GM12864 (cell line): ENCODE measurements at places on chromosomes 7 and 10.
A peak's percentile ranks its signal among the peaks of the same experiment; 100 is the strongest.

DNA sequence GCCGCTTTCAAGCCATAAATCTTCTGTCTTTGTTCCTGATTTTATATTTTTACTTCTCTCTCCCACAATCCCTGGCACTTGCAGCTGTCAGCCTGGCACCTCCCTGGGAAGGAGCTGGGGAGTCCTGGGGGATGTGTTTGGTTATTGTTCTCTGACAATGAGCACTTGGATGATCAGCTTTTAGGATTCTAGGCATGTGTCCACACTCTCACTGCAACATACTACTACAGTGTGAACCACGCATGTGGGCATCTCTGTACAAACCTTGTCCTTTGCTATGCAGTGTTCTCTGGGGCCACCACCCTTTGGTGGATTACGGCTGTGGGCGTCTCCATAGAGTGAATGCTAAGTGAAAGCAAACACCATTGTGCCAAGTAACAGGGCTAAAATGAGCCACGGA lies 168.4 kb upstream of the KMT2E start:
- no peak for DNase-seq

DNA sequence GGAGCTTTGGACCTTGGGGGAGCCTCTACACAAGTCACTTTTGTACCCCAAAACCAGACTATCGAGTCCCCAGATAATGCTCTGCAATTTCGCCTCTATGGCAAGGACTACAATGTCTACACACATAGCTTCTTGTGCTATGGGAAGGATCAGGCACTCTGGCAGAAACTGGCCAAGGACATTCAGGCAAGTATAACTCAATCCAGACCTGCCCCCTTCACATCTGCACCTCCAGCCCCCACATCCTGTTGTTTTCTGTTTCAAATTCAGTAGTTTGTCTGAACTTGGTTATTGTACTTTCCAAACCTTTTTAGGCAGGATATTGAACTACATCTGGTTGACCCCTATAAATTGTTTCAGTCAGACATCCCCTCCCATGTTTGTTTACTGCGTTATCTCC lies 62.4 kb upstream of the CC2D2B start:
- no peak for DNase-seq

DNA sequence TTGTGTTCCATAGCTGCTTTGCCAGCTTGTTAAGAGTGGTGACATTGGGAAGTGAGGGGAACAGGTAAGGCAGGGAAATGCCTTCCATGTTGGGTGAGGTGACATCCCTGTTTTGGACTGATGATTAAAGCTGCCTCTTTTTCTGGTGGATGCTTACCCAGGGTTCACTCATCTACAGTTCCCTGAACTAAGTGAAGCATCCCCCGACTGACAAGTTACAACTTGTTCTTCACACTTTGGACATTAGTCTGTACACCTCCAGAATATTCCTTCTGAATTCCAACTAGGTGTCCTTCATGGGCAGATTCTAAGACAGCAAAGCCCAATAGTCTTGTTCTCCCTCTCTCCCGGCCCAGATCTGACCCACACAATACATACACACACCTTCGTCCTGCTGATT lies 63.4 kb downstream of the HDAC9 start:
- DNase-seq: no peak

GRCh38 chr10:68406111-68406814 lies 814 bp downstream of the RUFY2 start:
- no peak for DNase-seq

- DNase-seq: peak; percentile 34
Observed at GRCh38 chr10:14740684-14741247, 33.9 kb downstream of the FAM107B start.

- no peak for DNase-seq
Observed at GRCh38 chr7:144525956-144526355, 122.5 kb upstream of the NOBOX start.

DNA sequence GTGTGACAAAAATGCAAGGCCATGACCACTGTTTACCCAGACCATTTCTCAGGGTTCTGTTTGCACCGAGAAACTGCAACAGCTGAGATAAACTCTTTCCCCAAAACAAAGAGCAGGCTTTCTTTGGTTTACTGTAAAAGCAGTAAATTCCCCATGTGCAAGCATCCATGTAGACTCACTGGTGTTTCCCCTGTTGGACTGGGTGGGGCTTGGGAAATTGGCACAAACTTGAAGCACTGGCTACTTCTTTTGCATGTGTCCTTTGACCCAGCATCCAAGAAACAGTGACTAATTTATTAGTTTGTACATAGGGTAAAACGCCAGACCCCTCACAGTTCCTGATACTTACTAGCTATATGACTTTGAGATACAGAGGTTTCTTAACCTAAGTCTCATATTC lies 12.3 kb downstream of the IQUB start:
- no peak for DNase-seq

DNA sequence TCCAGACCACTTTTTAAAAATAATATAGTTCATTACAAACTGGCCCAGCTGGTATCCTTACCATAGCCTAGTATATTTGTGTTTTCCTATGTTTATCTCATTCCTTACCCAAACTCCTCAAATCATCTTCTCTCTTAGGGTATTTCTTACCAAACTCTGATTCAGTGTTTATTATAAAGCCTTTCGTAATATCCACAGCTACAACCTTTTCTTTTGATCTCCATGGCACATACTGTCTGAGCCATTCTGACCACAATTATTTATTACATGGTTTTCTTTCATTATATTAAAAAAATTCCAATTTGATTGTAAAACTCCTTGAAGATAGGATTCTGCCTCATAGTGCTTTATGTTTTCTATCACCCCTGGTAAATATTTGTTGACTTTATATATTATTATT lies 94.2 kb downstream of the LRMDA start:
- no peak for DNase-seq

GRCh38 chr7:43119371-43120075 lies 7.1 kb downstream of the HECW1 start:
- DNase-seq: no peak

GRCh38 chr7:156703773-156704482 lies 63.4 kb downstream of the RNF32 start:
- no peak for DNase-seq

DNA sequence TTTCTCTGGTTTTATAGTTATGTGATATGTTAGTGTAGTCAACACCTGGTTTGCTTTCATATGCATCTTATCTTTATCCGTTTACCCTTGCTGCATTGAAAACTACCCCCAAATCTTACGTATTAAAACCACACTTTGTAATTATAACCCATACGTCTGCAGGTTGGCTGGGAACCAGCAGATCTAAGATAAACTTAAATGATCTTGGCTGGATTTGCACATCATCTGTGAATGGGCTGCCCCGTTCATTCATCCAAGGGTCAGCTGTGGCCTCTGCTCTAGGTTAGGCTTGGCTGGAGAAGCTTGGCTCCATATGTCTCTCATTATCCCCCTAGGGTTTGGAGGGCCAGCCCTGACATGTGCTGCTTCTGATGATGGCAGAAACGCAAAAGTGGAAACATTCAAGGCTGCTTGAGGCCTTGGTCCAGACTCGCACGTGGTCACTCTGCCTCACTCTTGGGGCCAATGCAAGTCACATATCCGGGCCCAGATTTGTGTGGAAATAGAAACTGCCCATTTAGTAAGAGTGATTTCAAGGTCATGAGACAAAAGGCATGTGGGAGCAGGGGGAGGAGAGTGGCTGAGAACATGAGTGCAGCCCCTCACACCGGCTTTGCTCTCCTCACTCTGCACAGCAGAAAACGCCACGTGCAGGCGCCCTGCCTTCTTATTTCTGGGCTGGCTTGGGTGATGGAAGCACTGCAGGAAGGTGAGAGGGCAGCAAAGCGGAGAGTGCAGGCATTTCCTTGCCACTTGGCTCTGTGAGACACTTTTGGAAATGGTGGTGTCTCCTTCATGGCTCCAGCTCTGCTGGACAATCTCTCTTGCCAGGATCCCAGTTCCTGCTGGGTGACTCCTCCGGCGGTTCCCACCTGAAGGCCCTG lies 553.8 kb downstream of the GLRX3 start:
- no peak for DNase-seq

- no peak for DNase-seq
Observed at GRCh38 chr10:71075086-71075758, 137.1 kb upstream of the UNC5B start.

- DNase-seq: no peak
Observed at GRCh38 chr10:32340596-32341180, 6.3 kb downstream of the EPC1 start.

- DNase-seq: no peak
Observed at GRCh38 chr7:38232502-38233366, 40.7 kb downstream of the TARP start.

- no peak for DNase-seq
Observed at GRCh38 chr7:157153260-157153659, 14.5 kb downstream of the UBE3C start.

DNA sequence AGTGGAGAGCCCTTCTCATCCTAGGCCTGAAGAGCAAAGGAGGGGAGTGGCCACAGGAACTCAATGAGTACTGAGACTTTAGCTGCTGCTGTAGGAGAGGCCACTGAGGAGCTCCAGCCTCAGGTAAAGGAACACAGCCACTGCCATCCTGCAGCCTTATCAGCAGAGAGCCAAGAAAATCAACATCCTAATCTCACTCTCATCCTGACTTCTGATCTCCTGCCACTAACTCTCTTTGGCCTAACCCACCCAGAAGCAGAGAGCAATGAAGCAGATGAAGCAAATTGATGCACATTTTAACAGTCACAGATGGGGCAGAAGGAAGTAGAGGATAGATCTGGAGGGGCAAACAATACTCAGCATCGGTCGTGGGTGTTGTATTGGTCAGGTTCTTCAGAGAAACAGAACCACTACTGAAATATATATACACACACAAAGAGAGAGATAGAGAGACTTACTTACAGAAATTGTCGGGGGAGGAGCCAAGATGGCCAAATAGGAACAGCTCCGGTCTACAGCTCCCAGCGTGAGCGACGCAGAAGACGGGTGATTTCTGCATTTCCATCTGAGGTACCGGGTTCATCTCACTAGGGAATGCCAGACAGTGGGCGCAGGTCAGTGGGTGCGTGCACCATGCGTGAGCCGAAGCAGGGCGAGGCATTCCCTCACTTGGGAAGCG lies 297.6 kb downstream of the MTERF1 start:
- no peak for DNase-seq

GRCh38 chr10:72702868-72703581 lies 11.1 kb downstream of the MCU start:
- no peak for DNase-seq
